Stimulated activated CD8-positive, alpha-beta memory T cell treated with anti-CD3 and anti-CD28 coated beads, Interleukin-15, amount 100 ng/mL, for 48 hours (primary cell): ENCODE measurements at places on chromosomes 4 and X.

DNA sequence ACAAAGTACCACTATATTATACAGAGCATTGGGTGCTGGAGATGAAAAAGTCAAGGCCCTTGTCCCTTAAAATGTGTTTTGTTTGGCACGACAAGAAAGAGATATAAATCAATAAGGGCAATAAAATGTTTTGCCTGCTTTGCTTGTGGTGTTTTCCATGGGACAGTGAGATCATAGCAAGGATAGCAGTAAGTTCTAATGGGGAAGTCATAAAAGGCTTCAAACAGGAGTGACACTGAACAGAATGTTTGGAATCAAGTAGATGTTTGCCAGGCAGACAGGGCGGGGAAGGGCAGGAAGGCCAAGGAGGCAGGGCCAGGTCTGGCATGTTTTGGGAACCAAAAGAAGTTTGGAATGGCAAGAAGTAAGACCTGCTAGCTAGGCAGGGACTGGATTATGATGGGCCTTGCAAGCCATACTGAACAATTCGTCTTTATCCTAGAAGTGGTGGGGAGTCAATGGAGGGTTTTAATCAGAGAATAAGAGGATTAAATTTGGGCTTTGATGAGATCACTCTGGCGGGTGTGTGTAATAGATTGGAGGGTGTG lies 16.4 kb downstream of the FGF2 start:
- no peak for DNase-seq

GRCh38 chrX:7582191-7582590 lies 260.8 kb upstream of the VCX start:
- DNase-seq: no peak

DNA sequence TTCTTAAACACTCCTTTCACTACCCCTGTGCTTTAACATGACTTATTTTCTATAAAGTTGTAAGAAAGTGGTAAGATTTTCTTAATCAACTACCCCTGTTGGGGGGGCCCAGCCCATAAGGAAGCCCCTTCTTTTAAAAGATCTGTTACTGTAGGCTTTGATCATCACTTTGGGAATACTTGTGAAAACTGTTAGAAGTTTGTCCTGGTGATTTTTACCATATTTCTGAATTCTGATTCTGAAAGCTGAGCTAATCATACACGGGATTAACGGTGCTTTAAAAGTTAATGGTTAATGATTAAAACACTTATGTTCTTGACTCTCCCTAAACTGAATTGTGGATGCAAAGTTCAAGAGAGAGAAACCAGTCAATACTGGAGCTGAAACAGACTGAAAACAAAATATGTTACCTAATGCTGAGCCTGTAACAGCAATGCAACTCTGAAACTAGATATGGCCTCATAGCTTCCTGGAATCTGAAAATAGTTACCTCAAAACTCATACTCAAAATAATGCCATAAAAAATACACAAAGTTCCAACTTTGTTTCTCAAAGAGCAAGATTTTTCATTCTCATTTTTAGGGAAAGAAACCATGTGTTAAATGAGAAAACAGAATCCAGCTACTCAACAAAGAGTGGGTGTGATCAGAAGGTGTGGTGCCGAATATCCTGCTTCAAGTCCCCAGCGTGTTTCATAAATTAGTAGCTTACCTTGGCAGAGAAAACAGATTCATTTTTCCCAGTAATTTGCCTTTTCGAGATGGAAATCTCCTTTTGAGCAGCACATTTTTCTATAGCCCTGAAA lies 31.6 kb downstream of the ADH7 start:
- no peak for DNase-seq

GRCh38 chrX:22095856-22096255 lies 63.7 kb downstream of the PHEX start:
- DNase-seq: no peak

DNA sequence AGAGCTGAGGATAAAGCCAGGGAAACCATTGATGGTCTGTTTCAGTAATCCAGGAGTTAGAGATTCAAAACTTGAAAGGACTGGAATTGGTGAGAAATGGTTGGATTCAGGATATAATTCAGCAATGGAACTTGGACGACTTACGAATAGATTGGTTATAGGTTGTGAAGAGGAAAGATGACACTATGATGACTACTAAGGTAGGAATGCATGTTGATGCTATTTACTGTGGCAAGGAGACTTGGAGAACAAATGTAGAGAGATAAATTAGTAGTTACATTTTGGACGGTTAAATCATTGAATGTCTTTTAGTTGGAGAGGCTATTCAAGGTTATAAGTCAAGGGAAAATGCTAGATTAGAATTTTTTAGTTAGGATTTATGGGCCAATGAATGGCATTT lies 365.4 kb upstream of the TECRL start:
- DNase-seq: no peak

DNA sequence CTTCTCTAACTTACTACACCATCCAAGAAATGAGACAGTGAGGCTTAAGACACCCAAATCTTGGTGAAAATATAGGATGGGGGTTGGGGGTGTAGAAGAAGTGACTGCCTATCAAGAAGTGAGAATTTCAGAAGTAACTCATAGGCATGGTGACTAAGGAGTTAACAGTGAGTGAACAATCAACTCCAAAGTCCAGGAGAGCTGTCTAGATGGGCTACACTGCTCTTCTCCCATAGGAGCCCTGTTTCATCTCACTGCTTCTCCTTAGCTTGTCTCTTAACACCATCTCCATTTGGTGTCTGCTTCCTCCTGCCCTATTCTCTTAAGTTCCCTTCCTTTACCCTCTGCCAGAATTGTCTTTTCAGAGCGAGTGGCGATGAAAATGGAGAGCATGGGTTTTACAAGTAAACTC lies 22.7 kb downstream of the FABP2 start:
- DNase-seq: no peak

GRCh38 chr4:136803433-136803832 lies 728.9 kb downstream of the PCDH18 start:
- DNase-seq: no peak
